ENCODE measurements at places on chromosomes 12 and 14.

DNA sequence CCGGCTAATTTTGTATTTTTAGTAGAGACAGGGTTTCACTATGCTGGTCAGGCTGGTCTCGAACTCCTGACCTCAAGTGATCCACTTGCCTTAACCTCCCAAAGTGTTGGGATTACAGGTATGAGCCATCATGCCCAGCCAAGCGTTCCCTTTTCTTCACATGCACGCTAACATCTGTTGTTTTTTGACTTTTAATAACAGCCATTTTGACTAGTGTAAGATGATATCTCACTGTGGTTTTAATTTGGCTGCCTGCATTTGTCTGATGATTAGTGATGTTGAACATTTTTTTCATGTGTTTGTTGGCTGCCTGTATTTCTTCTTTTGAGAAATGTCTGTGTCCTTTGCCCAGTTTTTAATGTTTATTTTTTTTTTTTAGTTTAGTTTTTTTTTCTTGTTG lies 10.2 kb upstream of the YARS2 start:
- DNase-seq: no peak

GRCh38 chr14:56963381-56963780 lies 153.1 kb upstream of the OTX2 start:
- DNase-seq: no peak

GRCh38 chr12:52636189-52636588 lies 15.8 kb downstream of the KRT2 start:
- DNase-seq: no peak

- no peak for DNase-seq
These were observed 24.2 kb downstream of the GOLGA3 start for GRCh38 chr12:132804426-132804861.

DNA sequence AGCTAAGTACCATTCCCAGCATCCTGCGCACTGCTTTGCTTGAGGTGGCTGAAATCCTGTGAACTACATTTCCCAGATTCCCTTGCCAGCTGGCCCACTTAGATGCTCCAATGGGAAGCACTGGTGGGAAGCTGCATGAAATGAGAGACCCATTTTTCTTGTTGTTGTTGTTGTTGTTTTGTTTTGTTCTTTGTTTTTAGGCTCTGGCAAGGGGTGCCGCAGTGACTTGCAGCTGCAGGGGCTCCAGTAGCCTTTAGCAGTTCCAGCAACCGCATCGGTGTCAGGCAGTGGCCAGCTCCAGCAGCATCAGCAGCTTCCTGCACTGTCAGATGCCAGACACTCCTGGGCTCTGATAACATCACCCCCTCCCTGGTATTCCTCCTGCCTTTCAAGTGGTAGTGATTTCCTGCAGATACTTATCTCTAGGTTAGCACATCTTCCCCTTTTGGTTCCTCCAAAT lies 8.8 kb upstream of the EGLN3 start:
- DNase-seq: no peak

DNA sequence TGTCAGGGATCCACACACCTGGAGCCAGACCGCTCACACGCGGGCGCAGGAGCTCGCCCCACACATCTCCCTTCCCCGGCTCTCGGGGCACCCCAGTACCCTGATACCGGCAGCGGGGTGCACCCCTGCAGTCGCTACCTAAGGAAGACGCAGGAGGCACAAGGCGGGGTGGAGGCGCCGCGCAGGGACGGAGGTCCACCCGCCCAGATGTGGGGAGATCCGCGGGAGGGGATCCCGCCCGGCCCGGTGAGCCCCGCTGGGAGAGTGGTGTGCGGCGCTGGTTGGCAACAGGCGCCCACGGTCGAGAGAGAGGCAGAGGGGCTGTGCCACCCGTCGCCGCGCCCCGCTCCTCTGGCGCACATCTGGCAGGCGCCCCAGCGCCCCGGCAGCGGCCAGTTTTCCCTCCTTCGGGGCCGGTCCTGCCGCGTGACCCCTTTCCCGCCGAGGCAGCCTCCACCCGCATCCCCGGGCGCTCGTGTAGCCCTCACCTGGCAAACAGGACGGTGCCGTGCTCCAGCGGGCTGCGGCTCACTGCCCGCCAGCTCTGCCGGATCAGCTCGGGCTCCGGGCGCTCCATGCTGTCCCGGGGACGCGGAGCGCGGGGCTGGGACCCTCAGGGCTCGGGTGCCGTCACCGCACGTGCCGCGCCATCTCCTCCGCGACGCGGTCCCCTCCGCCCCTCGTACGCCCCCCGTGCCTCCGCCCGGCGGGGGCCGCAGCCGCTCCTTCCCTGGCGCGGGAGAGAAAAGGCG lies 469 bp downstream of the NGB start:
- no peak for DNase-seq

DNA sequence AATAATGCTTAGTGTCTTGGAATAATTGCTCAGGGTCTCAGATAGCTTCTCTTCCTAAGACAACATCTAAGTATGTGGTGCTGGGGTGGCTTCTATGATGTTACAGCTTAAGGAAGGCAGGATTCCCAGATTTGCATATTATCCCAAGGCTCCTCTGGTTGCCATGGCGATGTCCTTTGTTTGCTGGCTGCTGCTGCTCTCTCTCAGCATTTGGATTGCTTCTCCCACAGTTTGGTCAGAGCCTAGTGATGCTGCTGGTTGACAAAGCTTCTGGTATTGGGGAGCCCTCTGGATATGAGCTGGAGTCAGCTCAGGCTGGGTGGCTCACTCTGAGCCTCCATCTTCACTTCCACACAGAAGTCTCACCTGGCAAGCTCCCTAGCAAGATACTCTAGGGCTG lies 56.4 kb upstream of the FBXO33 start:
- DNase-seq: no peak

GRCh38 chr14:103007555-103007954 lies 49.8 kb downstream of the CDC42BPB start:
- DNase-seq: no peak

- DNase-seq: no peak
These were observed 360.8 kb downstream of the CCDC91 start for GRCh38 chr12:28550757-28551704.

GRCh38 chr12:43348221-43348620 lies 203.8 kb downstream of the ADAMTS20 start:
- no peak for DNase-seq

DNA sequence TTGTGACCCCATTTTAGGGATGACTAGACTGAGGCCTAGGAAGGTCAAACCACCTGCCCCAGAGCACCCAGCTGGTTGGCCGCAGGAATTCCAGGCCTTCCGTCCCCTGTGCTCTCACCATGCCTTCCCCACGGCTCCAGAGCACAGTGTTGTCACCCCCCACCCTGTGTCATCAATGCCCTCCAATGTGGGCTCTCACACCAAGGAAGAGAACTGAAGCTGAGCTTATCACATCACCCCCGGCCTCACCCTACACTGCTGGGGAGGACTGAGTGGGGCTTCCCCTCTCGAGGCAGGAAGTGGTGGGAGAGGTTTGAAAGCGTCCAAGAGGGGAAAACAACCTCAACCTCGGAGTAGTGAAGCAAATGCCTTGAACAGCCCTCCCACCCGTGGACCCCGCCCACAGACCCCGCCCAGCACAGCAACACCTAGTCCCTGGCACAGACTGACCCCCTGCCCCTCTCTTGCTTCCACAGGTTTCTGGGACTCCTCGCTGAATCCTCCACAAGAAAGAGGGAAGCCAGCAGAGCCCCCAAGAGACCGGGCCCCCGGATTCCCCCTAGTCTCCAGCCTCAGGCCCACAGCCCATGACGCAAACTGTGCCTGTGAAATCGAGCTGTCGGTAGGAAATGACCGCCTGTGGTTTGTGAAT lies 97.2 kb downstream of the LGMN start:
- DNase-seq: no peak

GRCh38 chr12:104933778-104934177 lies 24.3 kb downstream of the SLC41A2 start:
- no peak for DNase-seq

DNA sequence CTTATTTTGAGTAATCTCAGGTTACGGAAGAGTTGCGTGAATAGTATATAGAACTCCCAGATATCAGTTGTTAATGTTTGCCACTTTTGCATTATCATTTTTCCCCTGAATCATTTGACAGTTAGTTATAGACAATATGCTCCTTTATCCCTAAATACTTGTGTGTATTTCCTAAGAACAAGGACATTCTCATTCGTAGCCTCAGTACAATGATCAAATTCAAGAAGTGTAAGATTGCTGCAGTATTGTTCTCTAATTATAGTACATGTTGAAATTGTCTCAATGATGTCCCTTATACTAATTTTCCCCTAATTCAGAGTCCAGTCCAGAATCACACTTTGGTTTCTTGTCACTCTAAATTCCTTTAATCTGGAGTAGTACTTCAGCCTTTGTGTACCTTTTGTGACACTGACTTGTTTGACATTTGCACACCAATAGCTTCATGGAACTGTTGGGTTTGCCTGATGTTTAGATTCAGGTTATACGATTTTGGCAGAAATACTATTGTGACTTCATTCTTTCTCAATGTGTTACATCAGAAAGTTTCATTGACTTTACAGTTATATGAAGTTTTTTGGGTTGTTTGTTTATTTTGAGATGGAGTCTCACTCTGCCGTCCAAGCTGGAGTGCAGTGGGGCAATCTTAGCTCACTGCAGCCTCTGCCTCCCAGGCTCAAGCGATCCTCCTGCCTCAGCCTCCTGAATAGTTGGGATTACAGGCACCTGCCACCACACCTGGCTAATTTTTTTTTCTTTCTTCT lies 13.1 kb downstream of the DYNC1H1 start:
- no peak for DNase-seq

- no peak for DNase-seq
These were observed 143.1 kb downstream of the PCNX1 start for GRCh38 chr14:71050227-71050823.

DNA sequence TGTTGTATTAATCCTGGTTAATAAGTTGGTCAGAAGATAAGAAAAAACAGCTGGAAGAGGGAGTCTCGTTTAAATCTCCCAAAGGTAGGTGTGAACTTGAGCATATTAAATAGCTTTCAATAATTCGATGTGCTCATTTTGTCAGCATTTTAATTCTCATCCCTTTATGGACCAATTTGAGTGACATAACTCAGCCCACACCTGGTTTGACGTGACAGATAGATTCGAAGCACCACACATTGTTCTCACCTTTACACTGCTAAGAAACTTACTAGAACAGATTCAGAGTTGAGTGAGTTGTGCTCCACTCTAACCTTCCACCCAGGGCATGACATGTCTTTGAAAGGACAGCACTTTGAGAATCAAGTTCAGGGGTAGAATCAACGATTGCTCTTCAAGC lies 161.4 kb upstream of the GZMB start:
- DNase-seq: no peak

DNA sequence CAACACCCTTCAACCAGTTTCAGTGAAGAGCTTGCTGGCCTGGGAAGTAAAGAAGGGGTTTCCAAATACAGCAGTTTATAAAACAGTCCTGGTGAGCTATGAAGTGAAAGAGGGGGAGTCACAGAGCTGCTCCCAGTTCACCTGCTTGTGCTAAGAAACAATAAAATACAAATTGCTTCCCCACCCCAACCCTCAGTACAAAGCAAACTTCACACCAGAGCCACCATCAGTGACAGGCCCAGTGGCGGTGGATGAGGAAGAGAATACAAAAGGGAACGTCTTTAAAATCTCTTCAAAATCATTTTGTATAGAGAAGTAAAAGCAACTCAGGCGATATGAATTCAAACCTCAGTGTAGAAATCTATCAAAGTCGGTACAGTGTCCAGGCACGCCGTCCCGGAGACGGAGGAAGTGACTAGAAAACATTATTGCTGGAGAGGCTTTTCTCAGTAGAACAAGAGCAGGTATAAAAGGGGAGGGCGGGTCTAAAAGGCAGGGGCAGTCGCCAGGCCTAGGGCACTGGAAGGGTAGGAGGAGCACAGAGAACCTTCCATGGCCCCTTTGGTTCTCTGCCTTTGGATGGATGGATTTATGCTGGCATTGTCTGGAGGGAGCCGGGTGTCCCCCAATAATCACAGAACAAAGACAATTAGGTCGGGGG lies 10.5 kb upstream of the RPLP0 start:
- DNase-seq: no peak

DNA sequence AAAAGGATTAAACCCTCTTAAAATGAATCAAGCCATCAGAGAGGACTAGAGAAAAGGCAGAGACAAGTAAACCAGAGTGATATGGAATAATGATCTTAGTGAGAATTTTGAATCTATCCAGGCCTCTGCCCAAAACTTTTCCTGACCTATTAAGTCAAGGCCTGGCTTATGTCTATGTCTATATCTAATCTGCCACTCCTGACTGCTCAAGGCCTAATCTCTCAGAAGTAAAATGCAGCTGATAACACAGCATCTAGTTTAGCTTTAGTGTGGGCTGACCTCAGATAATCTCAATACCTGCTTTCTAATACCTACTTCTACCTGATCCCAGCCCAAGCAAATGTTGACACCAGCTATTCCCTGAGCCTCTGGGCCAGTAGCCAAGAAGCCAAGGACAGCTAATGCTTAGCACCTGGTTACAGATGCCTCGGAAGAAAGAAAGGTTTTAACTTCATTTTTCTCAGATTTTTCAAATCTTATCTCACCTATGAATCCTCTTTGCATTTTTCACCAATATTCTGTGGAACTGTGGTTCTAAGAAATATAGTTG lies 1472.5 kb upstream of the SEL1L start:
- DNase-seq: no peak

GRCh38 chr14:30330445-30330844 lies 228.5 kb upstream of the G2E3 start:
- no peak for DNase-seq

GRCh38 chr14:64691376-64691775 lies 12.8 kb upstream of the PLEKHG3 start:
- no peak for DNase-seq

Data from aorta (tissue), 5 donors.